T-helper 2 cell treated with Interferon-gamma antibody and Interleukin-4, amounts not matched to agents 5 μg/mL and 100 μg/mL, for 36 hours (primary cell): ENCODE measurements at places on chromosomes 6 and 20.
A peak's percentile ranks its signal among the peaks of the same experiment; 100 is the strongest.

DNA sequence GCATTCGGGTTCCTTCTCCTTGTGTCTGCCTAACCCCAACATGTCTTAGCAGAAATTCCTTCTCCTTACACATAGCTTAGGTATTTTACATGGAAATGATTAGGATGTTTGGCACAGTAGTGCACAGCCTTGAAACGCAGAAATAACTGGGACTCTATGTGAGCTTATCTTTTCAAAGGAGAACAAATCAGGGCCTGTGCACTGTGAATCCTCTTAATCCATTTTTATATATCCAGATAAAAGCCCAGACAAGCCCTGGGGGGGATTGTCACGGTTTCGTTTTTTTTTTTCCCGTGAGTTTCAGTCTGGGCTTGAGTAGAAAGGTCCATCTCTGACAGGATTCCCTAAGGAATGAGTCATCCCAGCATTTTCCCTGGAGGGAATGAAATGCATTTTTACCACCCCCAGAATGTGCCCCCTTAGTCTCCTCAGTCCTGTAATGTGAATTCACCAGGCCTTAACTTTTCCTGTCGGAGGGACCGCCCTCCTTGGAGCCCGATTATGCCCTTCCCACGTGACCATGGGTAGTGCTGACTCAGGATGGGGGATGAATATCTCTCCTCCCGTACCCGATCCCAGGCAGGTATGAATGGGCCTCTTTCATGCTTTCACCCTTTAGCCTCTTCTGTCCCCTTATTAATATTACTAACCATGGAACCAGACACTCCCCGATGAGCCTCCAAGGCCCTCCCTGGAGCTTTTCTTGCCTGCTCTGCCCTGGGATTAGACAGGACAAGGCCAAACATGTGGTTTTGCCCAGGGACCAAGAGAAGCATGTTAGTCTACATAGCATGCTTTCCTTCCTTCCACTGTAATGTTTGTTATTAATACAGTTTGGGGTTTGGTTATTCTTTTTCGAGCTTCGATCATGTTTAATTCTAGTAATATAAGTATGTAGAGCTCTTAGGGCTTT is 23.9 kb upstream of the NAA20 start:
- DNase-seq, result no peak

GRCh38 chr6:109118337-109118736 is 23.0 kb downstream of the CEP57L1 start:
- DNase-seq, result no peak

DNA sequence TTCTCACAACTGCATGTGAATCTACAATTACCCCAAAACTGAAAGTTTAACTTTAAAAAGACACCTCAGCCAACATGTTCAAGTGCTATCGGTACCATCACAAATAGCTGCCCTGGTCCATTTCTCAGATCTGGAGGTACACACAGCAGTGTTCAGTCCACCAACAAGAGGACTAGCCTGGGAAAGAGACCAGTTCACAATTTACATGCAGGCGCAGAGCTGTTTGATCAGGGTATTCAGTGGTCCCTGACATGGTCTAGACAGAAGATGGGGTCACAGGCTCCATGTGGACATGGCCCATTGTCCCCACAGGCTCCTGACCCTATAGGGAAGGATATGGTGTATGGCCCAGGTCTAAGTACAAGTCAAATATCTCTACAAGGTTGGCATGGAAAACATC is 15.6 kb upstream of the TGM6 start:
- DNase-seq, result no peak

DNA sequence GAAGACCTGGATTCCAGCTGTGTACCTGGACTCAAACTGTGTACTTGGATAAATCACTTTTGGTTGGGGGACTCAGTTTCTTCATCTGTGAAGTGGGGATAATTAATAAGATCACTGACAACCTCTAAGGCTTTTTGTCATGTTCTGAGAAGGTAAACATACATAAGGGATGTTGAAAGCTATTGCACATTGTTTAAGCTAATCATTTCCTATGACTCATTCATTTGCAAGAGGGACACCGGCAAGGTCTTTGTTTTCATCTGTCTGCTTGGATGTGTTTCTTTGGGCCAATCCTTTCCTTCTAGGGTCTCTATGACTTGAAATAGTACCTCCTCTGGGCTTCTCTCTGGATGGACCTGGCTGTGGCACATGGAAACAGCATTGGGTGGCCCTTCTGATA is 6.8 kb downstream of the PROKR2 start:
- no peak for DNase-seq

GRCh38 chr6:139369068-139369467 is 5.4 kb downstream of the CITED2 start:
- no peak for DNase-seq

GRCh38 chr6:42105156-42105648 is 37.2 kb downstream of the C6orf132 start:
- no peak for DNase-seq

- DNase-seq, result peak; percentile 72
These were observed 12.5 kb downstream of the ITPR3 start for GRCh38 chr6:33633462-33634158.

DNA sequence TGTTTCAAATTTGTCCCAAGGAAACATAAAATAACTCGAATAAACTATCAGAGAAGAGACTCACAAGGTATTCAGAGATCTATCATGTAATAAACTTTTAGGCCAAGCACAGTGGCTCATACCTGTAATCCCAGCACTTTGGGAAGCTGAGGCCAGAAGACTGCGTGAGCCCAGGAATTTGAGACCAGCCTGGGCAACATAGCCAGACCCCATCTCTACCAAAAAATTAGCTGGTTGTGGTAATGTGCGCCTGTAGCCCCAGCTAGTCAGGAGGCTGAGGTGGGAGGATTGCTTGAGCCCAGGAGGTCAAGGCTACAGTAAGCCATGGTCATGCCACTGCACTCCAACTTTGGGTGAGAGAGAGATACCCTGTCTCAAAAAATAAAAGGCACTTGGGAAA is 79.2 kb upstream of the GCM1 start:
- no peak for DNase-seq

- DNase-seq, result no peak
These were observed 10.7 kb downstream of the ANGPT4 start for GRCh38 chr20:905396-905961.

- DNase-seq, result peak; percentile 82
These were observed 60.0 kb downstream of the TRIM27 start for GRCh38 chr6:28863604-28864325.

- DNase-seq, result no peak
These were observed 35.1 kb downstream of the IGF2R start for GRCh38 chr6:160004018-160004417.

- DNase-seq, result no peak
These were observed 20.2 kb upstream of the HLA-DOA start for GRCh38 chr6:33029328-33030184.

- no peak for DNase-seq
These were observed 34.3 kb downstream of the CTNNBL1 start for GRCh38 chr20:37727957-37728634.

- no peak for DNase-seq
These were observed 49.4 kb downstream of the HLA-C start for GRCh38 chr6:31222496-31222895.

DNA sequence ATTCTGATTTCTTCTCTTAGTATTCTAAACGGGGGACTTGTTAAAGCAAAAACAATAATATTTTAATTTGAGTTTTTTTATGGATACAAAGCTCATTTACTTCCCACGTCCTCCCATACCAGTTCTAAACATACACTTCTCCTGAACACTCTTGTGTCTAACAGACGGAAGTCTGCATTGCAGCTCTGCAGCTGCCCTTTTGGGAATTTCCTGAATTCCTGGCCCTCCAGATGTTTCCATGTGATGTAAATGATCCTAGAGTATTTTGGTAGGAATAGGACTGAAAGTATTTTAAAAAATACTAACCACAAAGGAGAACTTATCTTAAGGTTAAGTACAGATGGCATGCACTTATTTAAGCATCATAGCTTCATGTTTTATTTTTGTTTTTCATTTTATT is 886.7 kb downstream of the TBC1D32 start:
- no peak for DNase-seq

DNA sequence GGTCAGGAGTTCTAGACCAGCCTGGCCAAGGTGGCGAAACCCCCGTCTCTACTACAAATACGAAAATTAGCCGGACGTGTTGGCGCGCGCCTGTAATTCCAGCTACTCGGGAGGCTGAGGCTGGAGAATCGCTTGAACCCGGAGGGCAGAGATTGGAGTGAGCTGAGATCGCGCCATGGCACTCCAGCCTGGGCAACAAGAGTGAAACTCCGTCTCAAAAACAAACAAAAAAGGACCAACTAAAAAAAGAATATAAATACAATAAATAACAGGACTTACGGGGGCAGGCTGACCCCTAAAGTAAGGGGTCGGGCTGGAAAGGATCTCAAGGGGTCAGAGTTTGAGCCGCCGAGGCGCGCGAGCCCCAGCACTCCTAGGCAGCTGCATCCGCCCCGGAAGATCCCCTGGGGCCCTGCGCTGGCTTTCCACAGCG is 509 bp upstream of the TPD52L2 start:
- DNase-seq, result no peak

DNA sequence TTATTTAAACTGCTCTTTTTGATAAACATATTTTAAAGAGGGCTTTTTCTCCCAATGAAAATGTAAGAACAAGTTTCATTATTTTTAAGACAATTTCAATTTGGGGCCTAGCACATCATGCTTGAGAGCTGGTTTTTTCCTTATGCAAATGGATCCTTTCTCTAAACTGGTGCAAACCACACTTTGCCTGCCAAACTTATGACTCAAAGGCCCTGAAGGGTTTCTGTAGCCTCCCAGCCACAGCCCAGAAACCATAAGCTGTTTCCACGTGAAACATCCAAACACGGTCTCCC is 451 bp upstream of the HSF2 start:
- no peak for DNase-seq

GRCh38 chr6:46773201-46773855 is 19.9 kb upstream of the MEP1A start:
- DNase-seq, result no peak

- DNase-seq, result no peak
These were observed 161.3 kb upstream of the AGPAT4 start for GRCh38 chr6:161434921-161435747.

DNA sequence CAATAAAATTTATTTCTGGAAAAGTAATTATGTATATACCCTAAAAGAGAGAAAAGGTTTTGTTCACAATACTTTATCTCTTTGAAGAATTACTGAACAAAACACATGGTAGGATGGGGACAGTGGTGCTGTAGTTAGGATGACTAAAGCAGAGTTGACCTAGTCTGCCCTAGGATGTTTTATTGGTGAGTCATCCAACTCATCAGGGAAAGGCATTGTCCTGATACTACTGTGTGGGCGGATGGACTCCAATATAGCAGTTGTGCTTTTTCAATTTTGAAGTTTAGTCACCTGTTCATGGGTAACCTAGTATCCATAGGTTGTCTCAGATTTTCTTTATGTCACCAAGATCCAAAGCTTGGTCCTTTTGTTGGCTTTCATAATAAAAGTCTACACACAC is 53.3 kb upstream of the EYS start:
- no peak for DNase-seq

DNA sequence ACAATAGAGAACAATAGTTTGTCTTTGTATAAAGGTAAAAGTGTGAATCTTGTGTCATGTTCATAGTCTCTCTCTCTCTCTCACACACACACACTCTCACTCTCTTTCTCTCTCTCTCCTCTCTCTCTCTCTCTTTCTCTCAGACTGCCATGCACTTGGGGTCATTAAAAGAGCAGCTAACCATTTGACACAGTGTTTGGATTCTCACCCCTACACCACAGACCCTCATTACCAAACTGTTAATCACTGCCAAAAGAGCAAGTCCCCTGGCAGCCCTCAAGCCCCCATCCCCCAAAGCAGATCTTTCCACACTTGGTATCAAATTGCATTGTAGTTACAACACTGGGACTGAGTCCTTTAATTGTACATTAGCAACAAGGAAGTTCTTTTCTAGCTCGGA is 305.8 kb upstream of the RSPO3 start:
- DNase-seq, result no peak

- DNase-seq, result no peak
These were observed 1.8 kb downstream of the SNAI1 start for GRCh38 chr20:49984426-49985153.

DNA sequence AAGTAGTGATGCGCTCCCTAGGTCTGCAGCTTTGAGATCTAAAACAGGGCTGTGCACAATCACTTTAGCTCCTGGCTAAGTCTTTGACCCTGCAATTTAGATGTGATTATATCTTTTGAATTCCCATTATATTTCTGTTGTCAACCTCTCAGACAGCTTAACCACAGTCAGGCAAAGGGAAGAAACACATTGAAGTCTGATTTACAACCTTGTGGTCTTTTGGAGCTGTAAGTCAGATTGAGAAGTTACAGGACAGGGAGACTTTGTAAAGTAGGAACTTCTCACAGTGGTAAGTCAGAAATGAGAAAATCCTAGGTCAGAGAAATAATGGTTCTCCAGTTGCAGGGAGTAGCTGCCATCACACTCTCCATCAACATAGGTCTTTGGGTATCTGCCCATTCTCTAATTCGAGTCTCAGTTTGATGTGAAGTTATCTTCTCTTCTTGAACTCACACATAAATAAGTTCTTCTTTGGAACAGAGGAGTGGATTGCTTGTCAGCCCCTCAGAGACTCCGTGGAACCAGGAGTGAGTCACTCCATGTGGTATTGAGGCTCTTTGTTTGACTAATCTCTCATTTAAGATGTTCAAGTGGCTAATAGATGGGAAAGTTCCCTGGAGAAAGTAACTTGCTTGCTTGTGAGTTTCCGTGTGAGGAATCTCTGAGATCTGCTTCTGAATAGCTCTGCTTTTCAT is 35.0 kb upstream of the SGK1 start:
- DNase-seq, result peak; percentile 37

DNA sequence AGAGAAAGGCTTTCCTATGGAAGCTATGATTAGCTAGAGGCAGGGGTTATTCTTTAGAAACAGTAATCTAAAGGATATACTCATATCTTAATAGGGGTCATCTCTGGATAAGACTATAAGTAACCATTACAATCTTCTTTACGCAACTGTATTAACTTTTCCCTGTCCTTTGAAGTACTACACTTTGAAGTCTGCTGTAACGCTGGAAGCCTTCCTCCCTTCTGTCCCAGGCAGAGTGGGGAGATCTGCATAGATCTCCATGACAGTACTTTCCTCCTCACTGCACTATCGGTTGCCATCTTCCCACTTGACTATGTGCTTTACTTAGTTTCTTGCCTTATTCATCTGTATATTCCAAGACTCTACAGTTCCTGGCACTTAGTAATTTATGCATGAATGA is 20.1 kb downstream of the SLC35B3 start:
- DNase-seq, result no peak

GRCh38 chr20:4183361-4183760 is 168.0 kb upstream of the RNF24 start:
- no peak for DNase-seq

- no peak for DNase-seq
These were observed 13.9 kb upstream of the SCUBE3 start for GRCh38 chr6:35199866-35200265.

DNA sequence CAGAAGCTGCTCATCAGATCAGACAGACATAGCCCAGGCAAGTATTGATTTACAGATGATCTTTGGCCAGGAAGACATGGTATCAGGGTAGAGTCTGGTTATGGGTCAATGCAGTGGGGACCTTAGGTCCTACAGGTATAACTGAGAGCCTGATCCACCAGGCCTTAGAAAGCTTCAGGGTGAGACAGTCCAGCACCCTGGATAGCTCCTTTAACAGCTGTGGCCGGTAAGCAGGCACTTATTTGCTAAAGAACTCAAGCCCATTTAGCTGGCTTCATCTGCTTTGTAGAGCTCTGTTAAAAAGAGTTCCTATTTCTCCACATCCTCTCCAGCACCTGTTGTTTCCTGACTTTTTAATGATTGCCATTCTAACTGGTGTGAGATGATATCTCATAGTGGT is 39.6 kb downstream of the ESR1 start:
- no peak for DNase-seq
